ENCODE measurements at places on chromosomes 12 and 14.

DNA sequence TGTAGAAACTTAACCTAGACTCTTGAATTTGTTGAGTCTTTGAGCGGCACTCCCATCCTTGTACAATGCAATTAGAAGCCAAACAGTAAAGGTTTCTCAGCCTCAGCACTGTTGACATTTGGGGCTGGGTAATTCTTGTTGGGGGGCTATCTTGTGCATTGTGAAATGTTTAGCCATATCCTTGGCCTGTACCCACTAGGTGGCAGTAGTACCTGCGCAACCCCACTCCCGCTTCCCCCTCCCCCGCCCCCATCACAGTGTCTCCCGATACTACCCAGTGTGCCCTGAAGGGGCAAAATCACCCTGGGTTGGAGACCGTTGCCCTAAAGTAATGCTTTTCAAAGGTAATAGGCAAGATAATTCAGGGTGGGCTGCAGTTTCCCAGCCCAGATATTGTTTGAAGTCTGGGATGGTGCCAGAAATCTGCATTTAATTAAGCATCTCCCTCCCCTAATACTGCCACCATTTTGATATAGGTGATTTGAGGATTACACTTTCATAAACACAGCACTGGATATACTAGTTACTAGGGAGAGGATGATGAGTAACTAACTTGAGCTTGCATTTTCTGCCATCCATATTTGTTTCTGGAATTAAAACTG lies 1.8 kb downstream of the COX6A1 start:
- peak; percentile 53 for DNase-seq

- DNase-seq: no peak
These were observed 74.8 kb upstream of the TCL1B start for GRCh38 chr14:95611293-95611880.

- DNase-seq: no peak
These were observed 3.2 kb upstream of the MEG3 start for GRCh38 chr14:100822532-100823296.

DNA sequence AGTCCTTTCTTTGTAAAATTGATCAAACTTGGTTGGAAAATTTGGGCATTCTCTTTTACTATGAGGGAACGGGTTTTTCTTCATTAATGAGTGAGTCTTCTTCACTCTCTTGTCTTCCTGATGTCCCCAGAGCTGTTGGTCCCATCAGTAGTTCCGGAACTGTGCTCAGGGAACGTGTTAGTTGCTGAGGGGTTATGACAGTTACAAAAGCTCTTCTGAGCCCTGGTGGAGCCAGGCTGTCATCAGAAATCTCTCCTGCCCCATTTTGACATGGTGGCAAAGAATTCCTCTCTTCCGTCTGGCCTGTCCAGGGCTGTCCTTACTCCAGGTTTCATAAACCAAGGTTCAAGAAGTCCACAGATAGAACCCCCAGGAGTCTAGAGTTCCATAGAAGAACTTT lies 208.5 kb downstream of the SLC41A2 start:
- no peak for DNase-seq

DNA sequence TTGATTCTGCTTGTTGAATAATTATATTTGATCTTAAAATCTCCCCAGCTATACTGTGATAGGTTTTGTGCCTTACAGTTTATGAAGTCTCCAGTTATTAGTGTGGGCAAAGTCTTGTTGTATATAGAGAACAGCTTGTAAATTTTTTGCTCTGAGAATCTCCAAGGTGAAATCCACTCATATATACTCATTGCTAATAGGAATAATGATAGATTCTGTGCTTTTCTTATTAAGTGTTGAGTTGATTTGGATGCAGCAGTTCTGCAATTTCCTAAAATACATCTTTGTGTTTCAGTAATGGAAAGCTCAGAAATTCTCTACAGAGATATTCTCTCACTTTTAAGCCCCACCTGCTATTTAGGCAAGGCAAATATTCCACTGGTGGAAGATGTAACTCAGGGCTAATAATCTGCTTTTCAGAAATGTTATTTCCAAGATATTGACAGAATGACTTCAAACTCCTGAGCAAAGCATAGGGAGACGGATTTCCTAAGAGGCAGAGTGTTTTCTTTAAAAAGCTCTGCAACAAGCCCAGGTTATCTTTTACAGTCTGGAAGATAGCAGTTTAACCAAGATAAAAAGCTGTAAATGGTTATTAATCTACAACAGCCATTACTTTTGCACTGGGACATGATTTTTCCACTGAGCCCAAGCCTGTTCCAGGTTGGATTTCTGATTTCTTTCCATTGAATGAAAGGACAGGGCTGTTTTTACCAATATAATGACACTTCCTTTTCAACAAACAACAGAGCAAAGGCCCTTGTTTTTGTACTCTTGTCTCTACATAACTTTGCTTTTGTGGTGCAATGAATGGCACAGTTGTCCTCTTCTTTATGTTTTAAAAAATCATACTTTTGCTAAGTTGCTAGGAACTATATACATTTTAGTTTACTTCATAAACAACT lies 239.9 kb upstream of the ATP2B1 start:
- DNase-seq: no peak

DNA sequence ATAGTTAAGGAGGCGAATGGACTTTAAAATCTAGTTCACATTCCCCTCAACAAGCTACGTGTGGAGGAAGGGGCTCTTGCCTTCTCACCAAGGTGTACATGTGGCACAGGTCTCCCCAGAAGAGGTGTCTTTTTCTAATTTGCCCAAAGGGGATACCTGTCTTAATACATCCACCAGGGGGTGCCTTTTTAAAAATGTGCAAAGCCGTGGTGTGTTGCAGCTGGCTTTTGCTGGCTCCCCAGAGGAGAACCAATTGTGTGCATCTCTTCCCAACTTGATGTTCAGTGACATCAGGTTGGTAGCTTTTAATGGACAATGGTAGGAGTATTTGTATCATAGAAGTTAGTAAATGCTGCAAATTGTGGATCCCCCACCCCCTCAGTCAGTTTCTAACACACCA lies 33.8 kb downstream of the CREBL2 start:
- peak; percentile 36 for DNase-seq

- DNase-seq: no peak
These were observed 162.7 kb downstream of the PRKCH start for GRCh38 chr14:61484031-61484430.

GRCh38 chr14:102824832-102825231 lies 47.6 kb downstream of the TRAF3 start:
- no peak for DNase-seq

DNA sequence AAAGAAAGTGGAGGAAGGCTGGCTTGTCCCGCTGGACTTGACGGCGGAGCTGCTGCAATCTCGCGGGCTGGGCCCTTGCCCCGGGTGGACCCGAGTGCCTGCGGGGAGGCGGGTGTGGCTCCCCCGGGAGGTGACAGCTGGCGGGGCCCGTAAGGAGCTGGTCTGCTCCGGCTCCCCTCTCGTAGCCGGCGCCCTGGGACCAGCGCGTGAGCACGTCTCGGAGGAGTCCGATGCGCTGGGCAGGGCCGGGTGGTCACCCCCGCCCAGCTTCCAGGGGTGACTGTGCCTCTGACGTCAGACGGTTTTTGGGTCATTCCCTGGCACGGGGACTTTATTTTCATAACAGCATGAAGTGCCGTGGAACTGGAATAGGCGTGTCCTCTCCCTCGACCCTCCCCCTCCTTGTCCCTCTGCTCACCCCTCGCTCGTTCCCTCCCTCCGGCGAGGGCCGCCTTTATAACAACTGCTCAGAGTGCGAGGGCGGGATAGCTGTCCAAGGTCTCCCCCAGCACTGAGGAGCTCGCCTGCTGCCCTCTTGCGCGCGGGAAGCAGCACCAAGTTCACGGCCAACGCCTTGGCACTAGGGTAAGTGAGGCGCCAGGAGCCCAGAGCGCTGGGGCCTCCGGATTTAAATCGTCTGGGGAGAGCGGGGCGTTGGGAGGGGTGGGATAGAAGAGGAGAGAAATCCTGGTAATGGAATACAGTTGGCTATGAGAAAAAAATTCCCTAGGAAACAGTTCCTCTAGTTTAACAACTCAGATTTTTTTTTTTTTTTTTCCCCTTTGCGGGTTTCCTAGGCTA lies at the start of gene GPRC5A:
Gene GPRC5A, plus strand, starts transcription at position 483 of the 801 bp plus-strand sequence. CDS start 16,688 bp downstream, outside the sequence.
- peak; percentile 100 for DNase-seq

DNA sequence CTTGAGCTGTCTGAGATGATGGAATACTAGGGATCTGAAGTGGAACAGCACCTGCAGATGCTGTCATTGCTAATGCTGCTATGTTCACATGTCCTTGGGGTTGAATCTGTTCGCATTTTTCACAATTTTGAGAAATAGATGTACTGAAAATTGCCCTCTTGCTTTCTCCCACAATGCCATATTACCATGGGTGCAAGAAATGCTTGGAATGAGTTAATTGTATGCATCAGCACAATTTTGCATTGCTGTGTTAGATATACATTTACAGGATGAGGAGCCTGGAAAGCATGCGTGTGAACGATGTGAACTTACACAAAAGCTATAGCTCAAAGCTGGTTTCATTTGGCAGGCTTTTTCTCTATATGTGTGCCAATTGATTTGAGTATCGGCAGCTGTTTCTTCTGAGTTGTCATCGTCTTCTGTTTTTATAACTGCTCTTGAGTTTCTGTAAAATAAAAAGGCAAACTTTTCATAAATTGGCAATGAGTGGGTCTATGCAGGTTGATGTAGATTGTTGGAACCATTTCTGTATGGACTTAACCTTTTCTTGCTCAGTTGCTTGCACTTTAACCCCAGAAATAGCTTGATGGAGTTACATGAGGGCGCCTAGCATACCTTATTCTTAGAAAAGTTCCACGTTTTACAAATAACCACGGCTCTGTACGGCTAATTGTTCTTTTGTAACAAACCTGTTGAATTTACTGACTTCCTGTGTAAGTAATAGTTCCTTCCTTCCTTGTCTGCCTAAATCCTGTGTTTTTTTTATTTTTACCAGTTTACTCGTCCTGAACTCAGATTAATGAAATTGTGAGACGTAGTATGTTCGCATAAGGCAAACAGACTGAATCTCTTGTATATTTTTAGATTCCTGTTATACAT lies 105.9 kb downstream of the FGD4 start:
- DNase-seq: no peak

GRCh38 chr12:47988073-47989022 lies 15.9 kb downstream of the COL2A1 start:
- no peak for DNase-seq

DNA sequence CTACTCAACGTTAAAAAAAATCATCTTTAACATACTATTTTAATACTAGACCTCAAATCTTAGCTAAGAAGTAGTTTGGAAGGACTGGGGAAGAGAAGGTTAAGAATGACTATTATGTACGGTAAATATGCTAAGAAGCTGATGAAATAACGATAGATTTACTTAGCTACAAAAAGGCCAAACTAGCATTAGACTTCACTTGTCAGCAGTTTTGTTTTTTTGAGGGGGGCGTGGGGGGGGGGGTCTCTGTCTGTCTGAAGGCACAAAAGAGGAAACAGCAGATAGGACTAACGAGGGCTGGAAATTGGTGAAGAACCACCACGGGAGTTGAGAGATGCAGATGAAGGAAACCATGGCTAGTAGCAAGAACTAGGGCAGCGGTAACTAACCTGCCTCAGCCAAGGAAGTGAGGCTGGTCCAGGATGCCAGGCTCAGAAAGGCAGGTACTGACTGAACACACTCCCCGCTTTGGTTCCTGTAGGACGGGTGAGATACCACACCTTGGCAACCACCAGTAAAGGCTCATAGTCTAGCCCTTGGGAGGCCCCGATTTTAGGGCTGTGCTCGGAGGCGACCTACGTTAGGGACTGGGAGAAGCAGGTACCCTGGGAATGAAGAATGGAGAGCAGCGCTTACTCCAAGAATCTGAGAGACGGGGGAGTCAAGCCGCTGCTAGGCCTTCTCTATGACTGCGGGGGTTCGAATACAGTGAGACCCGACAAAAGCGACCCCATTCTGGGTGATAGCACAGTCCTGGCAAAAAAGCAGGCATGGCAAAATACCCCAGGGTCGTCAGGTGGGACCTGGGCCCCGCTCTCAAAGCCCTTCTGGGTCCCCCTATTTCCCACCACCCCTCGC lies 675 bp downstream of the NEDD8 start:
- no peak for DNase-seq

DNA sequence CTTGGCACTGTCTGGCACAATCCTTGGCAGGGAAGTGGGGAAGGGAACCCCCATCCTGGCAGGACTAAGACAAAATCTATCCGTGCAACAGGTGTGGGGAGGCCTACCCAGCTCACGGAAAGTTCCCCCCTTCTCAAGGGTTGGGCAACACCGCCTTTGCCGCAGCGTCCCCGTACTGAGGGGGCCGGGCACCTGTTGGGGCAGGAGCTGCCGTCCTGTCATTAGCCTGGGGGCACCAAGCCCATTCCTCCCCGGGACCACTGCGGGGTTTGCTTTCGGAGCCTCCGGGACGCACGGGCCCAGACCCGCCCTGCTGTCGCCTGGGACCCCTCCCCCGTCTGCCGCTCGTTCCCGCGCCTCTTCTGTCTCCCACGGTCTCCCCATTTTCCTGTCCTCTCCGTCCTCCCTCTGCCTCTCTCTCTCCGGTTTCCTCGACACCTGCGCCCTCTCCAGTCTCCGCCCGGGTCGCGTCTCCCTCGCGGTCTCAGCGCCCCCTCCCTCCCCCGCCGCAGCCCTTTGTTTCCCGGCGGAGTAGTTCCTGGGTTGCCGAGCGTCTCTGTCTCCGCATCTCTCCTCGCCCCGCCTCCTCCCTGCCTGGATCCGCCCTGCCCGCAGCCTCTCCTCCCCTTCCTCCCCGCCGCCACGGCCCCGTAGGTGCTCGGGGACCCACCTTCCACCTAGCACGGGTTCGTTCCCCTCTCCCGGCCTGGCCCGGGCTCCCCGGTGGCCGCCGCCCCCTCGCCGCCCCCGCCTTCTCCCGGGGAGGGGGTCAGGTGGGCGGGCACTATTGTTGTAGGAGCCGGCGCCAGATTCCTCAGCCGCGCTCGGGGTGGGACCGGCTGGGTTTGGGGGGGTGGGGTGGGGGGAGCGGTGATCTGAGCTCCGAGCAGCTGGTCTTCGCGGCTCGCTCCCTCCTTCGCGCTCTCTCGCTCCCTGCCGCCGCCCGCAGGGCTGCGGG lies at the start of gene CACNB3:
Gene CACNB3, plus strand, starts transcription at position 624 of the 958 bp plus-strand sequence. CDS start 434 bp downstream, outside the sequence.
- peak; percentile 74 for DNase-seq

GRCh38 chr14:100857233-100857922 lies 31.5 kb downstream of the MEG3 start:
- DNase-seq: no peak

GRCh38 chr12:57777367-57777766 lies 5.0 kb downstream of the EEF1AKMT3 start:
- DNase-seq: no peak

DNA sequence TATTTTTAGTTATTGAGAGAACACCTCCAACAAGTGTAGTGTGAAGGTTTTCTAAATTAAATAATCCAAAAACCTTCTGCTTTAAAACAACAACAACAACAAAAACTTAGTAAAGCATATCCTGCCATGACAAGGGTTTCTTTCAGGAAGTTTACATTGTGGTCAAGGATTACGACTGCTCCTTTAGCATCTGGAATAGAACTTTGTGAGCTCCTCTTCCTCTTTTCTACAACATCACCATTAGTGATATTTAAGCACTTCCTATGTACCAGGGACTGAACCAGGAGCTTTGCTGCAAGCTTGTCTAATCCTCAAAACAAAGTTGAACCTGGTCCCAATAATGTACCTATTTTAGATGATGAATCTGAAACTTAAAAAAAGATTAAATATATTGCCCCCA lies 315.4 kb upstream of the KITLG start:
- DNase-seq: no peak

DNA sequence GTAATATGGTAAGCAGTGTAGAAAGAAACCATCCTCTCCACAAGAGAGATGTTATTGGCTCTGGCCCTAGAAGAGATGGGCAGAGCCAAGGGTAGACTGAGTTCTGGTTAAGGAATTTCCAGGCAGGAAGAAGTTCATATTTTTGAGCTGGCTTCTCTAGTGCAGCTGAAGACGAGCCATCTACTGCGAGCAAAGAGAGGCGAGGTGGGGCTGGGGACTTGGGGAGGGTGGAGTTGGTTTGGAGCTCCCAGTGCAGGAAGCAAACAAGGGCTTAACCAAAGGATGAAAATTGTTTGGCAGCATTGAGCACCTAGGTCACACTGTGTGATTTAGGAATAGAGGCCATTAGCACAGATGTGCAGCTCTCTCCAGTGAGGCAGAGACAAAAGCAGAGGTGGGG lies 239.6 kb downstream of the ZFP36L1 start:
- DNase-seq: no peak
